ENCODE measurements at places on chromosomes 6 and 20. TPM values are rescaled to one million over a fixed set of nuclear protein-coding genes. Genes with fewer than 3 reads are reported as not detected.
A peak's percentile ranks its signal among the peaks of the same experiment; 100 is the strongest.

- DNase-seq = no peak
- no peak overlapping the region for H3K27ac ChIP-seq
- no peaks in the 10 kb centered on the region for H3K4me1 ChIP-seq
- H3K4me3 ChIP-seq = no peak overlapping the region
These were observed 26.8 kb downstream of the SLC22A3 start for GRCh38 chr6:160374836-160375560.

GRCh38 chr6:53394704-53395103 is 46.0 kb upstream of the ELOVL5 start:
- no peak overlapping the region for H3K4me3 ChIP-seq
- no peak overlapping the region for H3K27ac ChIP-seq
- H3K4me1 ChIP-seq = no peaks in the 10 kb centered on the region
- no peaks in the 10 kb centered on the region for H3K27me3 ChIP-seq
- H3K36me3 ChIP-seq = no peaks in the 10 kb centered on the region
- no peak for DNase-seq

DNA sequence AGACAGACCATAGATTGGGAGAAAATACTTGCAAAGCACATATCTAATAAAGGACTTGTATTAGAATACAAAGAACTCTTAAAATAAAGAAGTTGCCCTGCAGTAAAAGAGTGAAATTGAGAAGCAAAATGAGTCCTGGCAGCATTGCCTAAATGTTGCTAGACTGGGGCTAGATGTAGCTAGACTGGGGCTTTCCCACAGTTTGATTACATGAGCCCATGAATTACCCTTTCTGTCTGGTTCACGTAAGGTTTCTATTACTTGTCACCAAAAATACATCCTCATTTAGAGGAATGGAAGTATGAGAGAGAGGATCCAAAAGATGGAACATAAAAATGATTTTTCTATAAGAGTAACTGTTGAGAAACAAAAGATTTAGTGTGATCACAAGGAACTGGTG is 57.6 kb upstream of the CCDC28A start:
- no peaks in the 10 kb centered on the region for H3K27me3 ChIP-seq
- no peak overlapping the region for H3K4me3 ChIP-seq

DNA sequence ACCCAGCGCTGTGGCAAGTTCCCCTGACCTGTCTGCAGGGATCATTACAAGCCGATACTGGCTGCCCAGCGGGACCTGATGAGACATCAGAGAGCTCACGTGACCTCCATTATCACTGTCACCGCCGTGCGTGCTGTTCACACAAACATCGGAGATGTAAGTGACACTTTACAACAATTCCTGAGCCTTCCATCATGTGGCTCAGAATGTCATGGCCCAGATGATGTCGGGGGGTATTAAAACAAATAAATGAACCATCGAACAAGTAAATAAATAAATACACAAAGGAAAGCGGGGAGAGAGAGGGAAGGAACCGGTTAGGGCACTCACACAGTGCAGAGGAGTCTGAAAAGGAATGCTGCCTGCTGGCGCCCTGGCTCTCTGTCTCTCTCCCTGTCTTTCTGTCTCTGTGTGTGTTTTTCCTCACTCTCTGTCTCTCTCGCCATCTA is 195.1 kb downstream of the BMP7 start:
- peaks cover 35% of the 10 kb centered on the region for H3K27me3 ChIP-seq
- H3K4me1 ChIP-seq = no peaks in the 10 kb centered on the region
- no peak for DNase-seq
- no peaks in the 10 kb centered on the region for H3K36me3 ChIP-seq
- H3K27ac ChIP-seq = no peak overlapping the region
- H3K4me3 ChIP-seq = no peak overlapping the region

- no peaks in the 10 kb centered on the region for H3K27me3 ChIP-seq
- H3K36me3 ChIP-seq = no peaks in the 10 kb centered on the region
- H3K27ac ChIP-seq = no peak overlapping the region
- no peaks in the 10 kb centered on the region for H3K4me1 ChIP-seq
- DNase-seq = no peak
These were observed 63.2 kb upstream of the TIAM2 start for GRCh38 chr6:154931711-154932424.

DNA sequence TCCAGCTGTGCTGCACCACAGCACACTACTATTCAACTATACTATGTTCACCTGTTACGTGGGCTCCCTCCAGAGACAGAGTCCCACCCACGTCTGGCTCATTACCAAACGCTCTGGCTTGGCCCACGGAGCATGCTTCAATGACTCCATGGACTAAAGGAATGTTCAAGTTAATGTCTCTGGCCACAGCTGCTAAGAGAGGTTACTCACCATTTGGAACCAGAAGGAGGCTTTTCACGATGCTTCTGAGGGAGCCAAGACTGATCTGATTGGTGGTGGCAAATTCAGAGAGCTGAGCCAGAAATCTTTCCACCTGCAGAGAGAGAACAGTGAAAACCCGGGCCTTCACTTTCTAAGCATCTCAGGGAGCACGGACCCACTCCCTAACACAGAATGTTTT is 15.6 kb downstream of the COMMD7 start:
- H3K4me3 ChIP-seq = no peak overlapping the region
- DNase-seq = no peak
- peaks cover 40% of the 10 kb centered on the region for H3K36me3 ChIP-seq
- no peak overlapping the region for H3K27ac ChIP-seq

DNA sequence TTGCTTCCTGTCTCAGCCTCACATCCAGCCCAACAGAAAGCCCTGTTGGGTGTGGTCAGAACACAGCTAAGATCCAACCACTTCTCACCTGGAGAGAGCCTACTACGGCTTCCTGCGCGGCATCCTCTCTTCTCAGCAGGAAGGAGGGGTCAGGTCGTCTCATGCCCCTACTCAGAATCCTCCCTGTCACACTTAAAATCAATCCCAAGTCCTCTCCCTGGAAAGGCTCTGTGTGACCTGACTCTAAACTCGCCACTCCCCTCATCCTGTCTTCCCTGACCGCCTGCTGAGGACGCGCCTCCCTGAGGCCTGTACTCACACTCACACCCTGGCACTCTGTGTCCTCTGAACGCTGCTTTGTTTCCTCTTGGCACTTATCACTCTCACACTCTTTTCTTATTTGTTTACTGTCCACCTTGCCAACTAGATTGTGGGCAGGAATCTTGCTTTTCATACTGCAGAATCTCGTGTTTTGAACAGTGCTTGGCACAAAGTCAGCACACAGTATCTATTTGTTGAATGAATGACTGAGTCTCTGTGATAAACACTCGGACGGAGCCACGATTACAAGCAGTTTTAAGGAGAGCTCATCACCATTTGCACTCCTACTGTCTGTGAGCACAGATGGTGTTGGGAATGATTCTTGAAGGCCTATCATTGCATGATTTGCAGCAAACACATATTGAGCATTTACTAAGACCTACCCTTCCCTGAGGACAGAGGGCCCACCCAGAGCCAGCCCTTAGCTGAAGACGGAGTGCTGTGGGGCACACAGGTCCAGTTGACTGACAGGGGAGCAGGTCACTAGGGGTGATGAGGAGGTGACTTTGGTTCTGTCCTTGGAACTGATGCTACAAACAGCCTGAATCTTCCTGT is 18.7 kb downstream of the RAB5IF start:
- DNase-seq = no peak
- peaks cover 32% of the 10 kb centered on the region for H3K4me1 ChIP-seq
- no peaks in the 10 kb centered on the region for H3K27me3 ChIP-seq
- H3K36me3 ChIP-seq = peaks cover 56% of the 10 kb centered on the region

GRCh38 chr20:58852543-58853271 is at the start of gene GNAS:
Gene GNAS (plus strand): TSS chr20:58852716.
- peak within 1 kb of the TSS; percentile 56 for H3K4me3 ChIP-seq
- H3K36me3 ChIP-seq = no peaks in the 10 kb centered on the region
- H3K27me3 ChIP-seq = peaks cover 57% of the 10 kb centered on the region
- DNase-seq = peak; percentile 29
- peaks cover 52% of the 10 kb centered on the region for H3K4me1 ChIP-seq

- peaks cover 33% of the 10 kb centered on the region for H3K4me1 ChIP-seq
- no peaks in the 10 kb centered on the region for H3K27me3 ChIP-seq
- no peak for DNase-seq
- no peak overlapping the region for H3K4me3 ChIP-seq
These were observed 89.4 kb upstream of the EZR start for GRCh38 chr6:158908606-158909005.

Gene SLC22A7
- total RNA-seq = not detected

DNA sequence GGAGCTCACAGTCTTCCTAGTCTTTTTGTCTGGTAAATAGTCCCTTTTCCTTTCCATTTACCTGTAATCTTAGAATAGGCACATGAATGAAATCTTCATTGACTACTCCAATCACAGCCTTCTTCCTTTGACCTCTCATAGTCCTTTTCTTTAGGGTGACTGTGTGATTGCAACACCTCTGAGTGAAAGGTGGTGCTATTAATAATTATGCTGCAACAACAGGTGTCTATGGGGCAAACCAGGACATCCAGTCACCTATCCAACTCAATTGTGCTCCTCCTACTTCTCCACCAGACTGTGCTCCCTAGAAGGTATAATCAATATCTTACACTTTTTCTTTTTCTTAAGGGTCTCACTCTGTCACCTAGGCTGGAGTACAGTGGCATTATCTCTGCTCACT is 29.4 kb downstream of the RIPOR2 start:
- H3K4me3 ChIP-seq = no peak overlapping the region
- H3K27me3 ChIP-seq = no peaks in the 10 kb centered on the region
- H3K36me3 ChIP-seq = peaks cover 88% of the 10 kb centered on the region
- H3K4me1 ChIP-seq = peaks cover 86% of the 10 kb centered on the region
- H3K27ac ChIP-seq = peak overlapping the region; percentile 88

Gene RCAN2
- total RNA-seq = not detected

GRCh38 chr6:16999491-17000436 is 102.1 kb upstream of the STMND1 start:
- DNase-seq = no peak
- H3K36me3 ChIP-seq = no peaks in the 10 kb centered on the region
- no peaks in the 10 kb centered on the region for H3K4me1 ChIP-seq
- no peak overlapping the region for H3K27ac ChIP-seq

DNA sequence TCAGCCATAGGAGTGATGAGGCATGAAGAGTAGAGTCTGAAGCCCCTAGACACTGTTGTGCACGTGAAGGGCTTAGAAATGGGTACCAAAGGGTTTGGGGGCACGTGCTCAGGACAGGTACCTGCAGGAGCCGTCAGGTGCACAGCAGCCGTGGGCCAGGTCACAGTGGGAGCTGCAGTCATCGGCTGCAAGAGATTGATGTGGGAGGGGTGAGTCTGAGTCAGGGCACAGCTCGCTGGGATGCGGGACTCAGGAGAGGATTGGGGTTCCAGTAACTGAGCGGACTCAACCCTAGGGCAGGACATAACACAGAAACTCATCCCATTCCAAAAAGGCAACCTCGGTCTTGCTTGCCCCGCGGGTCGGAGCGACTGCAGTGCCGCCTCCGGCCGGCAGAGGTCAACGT is 1.1 kb downstream of the DLK2 start:
- no peak overlapping the region for H3K27ac ChIP-seq
- H3K36me3 ChIP-seq = peaks cover 24% of the 10 kb centered on the region
- H3K27me3 ChIP-seq = no peaks in the 10 kb centered on the region
- H3K4me1 ChIP-seq = peaks cover 19% of the 10 kb centered on the region
- peak; percentile 51 for DNase-seq
- H3K4me3 ChIP-seq = peak overlapping the region; percentile 73

All from CD4-positive, alpha-beta T cell (primary cell).